ENCODE measurements at places on chromosomes 7 and 10.
A peak's percentile ranks its signal among the peaks of the same experiment; 100 is the strongest.

DNA sequence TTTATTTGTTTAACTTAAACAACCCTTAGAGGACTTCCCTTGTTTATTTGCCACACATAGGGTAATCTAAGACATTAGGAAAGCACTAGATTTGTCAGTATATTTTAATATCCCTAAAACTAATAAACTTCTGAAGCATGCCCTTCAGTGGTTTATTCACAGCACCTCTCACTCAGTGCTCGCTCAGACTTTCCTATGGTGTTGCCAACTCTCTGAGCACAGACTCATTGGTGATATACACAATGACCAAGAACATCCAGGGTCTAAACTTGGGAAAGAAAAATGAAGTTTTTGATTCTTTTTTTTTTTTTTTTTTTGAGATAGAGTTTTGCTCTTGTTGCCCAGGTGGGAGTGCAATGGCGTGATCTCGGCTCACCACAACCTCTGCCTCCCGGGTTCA, 82.2 kb downstream of the RAB11FIP2 start:
- DNase-seq: no peak

- no peak for DNase-seq
These were observed 76.4 kb downstream of the GRK5 start for GRCh38 chr10:119283818-119284217.

DNA sequence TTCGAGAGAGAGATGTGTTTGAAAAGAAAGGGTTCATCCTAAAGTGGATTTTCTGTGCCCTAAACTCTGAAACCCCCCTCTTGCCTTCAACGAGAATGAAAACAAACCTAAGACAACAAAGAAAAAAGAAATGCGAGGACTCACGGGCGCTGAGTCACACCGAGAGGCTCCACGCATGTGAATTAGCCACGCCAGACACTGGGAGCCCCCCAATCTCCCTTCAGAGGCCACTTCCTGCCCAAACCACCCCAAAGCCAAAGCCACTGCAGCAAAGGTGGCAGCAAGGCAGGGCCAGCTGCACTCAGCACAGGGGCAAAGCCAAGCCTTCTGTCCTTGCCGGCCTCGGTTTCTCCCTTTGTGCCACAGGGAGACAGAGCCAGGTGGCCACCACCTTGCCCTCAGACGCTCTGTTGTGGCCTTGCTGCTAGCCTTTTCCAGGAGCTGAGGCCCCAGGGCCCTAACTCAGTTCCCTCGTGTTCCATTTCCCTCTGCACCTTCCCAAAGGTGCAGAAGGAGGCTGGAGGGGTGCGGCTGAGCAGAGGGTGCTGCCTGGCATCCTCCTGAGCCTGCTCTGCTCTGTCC, 93.3 kb downstream of the FAM53B start:
- DNase-seq: peak; percentile 52

DNA sequence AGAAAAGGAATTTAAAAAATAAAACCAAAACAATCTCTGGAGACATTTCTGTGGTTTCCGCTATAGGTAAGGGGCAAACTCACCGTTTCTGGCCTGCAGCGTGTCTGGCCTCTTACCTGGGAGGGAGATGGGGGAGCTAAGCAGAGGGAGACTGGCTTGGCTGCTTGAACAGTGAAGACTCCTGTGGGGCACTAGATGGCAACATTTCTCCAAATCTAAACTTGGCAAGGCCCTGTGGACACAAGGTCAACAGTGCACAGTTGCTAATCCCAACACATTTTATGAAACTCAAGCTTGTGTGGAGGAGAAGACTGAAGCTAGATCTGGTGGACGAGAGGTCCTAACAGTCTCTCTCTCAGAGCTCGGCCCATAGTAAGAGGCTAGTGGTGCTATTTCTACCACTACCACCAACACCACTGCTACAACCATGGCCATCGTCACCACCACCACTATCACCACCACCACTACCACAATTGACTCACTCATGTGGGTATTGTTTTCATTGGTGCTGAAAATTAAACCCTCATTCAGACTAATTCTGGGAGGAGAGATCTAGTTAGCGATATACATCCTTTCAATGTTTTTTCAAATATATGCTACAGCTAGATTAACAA, 28.4 kb upstream of the CDHR3 start:
- no peak for DNase-seq

DNA sequence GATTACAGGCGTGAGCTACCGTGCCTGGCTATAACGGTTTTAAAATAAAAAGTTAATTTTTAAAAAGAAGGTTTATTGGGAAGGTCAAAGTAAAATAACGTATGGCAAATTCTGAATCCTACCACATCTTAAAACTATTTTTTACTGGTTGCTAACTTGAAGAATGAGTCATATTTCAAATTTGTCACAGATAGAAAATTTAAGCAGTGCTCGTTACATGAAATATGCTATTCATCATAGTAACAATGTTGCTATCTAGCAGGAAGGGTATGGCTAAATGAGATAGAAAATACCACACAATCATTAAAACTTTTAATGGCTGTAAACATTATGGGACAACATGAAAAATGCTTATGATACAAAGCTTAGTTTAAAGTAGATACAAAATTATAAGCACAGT, 500.5 kb downstream of the PHTF2 start:
- DNase-seq: no peak
